K562 (cell line): ENCODE measurements at places on chromosomes 1 and 21. TPM values are rescaled to one million over a fixed set of nuclear protein-coding genes. Genes with fewer than 3 reads are reported as not detected.

HSPB7 gene
- total RNA-seq = 0.09 TPM in 1 of 2 replicates, not detected in the other

ARPC5 gene
- 88.1 and 91.7 TPM in 2 replicates for total RNA-seq

RAP1GAP gene
- 30.2 and 31.0 TPM in 2 replicates for total RNA-seq

PIGM gene
- total RNA-seq = 4.0 and 4.3 TPM in 2 replicates

PTPN14 gene
- 0.29 TPM in 2 replicates for total RNA-seq

CCDC181 gene
- not detected in 2 replicates for total RNA-seq

CELA2A gene
- 0.47 and 0.62 TPM in 2 replicates for total RNA-seq

GRCh38 chr1:235404190-235404589 lies 37.0 kb downstream of the TBCE start:
- DNase-seq = no peak

DNA sequence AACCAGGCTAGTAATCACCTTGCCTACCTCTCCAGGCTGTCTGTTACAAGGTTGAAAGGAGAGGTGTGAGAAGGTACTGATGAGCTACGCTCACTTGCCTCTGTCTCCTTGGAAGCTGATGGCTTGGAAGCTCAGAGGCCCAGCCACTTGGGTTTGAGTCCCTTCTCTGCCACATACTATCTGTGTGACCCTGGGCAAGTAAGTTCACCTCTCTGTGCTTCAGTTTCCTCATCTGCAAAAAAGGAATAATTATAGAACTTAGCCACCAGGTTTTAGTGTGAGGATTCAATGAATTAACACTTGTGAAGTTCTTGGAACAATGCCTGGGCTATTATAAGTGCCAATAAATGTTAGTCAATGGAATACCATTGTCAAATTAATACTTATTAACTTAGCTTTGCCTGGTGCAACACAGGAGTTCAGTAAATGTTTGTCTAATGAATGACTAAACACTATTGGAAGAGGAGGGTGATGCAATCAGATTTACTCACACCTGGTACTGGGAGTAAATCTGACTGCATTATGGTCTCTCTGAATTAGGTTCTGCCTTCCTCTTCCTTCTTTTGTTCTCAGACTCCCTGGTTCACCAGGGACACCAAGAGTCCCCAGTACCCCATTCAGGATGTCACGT lies 55.5 kb downstream of the TRABD2B start:
- no peak for DNase-seq

DNA sequence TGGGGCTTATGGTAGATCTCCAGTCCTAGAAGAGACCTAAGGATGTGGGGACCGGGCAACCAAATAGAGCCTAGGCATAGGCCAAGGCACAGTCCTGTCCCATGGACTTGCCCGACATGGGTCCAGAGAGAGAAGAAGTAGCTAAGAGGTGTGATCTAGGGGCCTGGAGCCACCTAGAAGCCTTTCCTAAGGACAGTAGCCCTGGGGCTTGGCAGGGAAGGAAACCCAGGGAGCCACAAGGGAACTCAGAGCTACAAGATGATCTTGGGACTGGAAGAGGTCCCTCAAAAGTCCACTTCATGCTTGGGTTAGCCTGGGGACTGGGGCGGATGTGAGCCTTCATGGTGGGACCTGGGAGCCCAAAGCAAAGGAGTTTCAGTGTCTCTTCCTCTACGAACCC lies 18.8 kb downstream of the IRF2BP2 start:
- DNase-seq = no peak

GRCh38 chr1:39639305-39640130 lies at the start of gene HEYL:
Gene HEYL, minus strand, starts transcription at chr1:39639643. Its CDS starts 18 bp downstream, at chr1:39639625.
- DNase-seq = peak; percentile 89

GRCh38 chr1:9447215-9447960 lies 91.9 kb upstream of the SLC25A33 start:
- DNase-seq = no peak

DNA sequence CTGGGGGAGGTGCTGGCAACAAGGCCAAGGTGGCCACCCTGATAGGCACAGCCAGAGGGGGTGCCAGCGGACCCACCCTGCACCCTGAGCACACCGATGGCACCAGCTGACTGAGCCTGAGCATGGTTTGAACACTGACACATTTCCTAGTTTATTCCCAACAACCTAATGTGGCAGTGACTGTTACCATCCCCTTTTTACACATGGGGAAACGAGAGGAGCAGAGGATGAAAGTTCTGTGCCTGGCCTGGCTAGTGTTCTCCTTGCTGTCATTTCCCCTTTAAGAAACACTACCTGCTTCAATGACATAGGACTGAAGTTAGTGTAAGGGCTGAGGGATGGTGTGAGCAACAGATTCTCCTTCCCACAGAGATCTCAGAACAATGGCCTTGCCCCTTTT lies 15.3 kb downstream of the CLDN14 start:
- DNase-seq = no peak

- DNase-seq = no peak
These were observed 67.5 kb upstream of the GFI1 start for GRCh38 chr1:92554216-92554615.

DNA sequence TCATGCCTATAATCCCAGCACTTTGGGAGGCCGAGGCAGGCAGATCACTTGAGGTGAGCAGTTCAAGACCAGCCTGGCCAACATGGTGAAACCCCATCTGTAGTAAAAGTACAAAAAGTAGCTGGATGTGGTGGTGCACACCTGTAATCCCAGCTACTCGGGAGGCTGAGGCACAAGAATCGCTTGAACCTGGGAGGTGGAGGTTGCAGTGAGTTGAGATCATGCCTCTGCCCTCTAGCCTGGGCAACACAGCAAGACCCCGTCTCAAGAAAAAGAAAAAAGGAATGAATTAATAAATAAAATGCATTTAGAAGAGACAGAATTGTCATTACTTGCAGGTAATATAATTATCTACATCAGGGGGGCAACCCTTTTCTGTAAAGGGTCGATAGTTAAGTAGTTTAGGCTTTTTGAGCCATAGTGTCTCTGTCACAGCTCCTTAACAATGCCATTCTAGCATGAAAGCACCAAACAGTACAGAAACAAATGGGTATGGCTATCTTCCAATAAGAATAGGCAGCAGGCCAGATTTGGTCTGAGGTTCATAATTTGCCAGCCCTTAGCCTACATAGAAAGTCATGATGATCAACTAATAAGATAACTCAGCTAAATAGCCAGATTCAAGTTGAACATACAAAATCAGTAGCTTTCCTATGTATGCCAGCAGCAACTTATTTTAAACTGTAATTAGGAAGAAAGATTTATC lies 56.8 kb downstream of the RPRD2 start:
- DNase-seq = no peak

- no peak for DNase-seq
These were observed 2.0 kb downstream of the KCNJ15 start for GRCh38 chr21:38258521-38259485.

- DNase-seq = no peak
These were observed 39.4 kb downstream of the RCSD1 start for GRCh38 chr1:167669209-167670124.

GRCh38 chr1:93588206-93588605 lies 93.4 kb downstream of the BCAR3 start:
- no peak for DNase-seq

GRCh38 chr1:55986003-55986402 lies 593.4 kb downstream of the PLPP3 start:
- DNase-seq = no peak

GRCh38 chr1:243254233-243254926 lies 701 bp downstream of the CEP170 start:
- peak; percentile 66 for DNase-seq

DNA sequence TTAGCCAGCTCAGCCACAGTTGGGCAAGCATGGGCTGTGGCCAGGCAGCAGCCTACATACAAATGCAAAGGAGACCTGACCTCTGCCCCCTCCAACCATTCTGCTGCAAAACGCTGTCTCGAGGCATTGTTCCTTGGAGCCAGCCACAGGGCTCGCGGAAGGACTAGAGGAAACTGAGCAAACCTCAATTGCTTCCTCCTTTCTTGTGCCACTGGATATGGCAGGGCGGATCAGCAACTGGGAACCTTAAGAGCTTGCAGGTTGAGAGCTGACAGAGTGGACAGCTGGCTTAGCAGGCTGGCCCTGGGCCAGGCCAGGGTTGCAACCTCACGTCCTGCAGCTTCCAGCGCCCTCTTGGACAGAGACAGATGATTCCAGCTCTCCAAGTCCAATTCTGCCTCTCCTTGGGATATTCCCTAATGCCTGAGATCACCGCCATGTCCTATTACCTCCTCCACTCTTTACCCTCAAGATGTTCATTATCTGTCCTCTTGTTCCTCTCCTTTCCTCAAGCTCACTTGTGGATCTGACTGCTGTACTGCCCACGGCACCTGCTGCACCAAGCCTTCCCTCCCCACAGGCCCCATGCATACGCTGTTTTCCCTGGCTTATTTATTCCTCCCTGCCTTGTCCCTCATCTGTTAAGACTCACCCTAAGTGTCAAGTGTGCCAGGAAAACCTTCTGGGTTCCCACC lies 67.5 kb downstream of the SDC3 start:
- peak; percentile 28 for DNase-seq

DNA sequence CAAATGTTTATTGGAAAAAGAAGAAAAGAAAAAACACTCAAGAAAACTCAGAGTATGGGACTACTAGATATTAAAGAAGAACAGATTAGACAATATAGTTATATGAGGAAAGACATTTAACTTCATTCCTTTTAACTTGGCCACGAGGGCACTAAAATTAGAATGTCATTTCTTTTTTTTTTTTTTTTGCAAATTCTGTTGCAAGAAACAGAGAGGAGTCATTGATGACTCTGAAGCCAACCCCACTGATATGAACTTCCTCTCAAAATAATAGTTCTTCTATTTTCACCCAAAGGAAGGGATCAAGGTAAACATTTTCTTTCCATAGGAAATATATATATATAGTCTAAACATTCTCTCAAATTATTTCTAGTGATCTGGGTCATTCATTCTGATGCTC lies 24.6 kb upstream of the PEX19 start:
- DNase-seq = no peak

DNA sequence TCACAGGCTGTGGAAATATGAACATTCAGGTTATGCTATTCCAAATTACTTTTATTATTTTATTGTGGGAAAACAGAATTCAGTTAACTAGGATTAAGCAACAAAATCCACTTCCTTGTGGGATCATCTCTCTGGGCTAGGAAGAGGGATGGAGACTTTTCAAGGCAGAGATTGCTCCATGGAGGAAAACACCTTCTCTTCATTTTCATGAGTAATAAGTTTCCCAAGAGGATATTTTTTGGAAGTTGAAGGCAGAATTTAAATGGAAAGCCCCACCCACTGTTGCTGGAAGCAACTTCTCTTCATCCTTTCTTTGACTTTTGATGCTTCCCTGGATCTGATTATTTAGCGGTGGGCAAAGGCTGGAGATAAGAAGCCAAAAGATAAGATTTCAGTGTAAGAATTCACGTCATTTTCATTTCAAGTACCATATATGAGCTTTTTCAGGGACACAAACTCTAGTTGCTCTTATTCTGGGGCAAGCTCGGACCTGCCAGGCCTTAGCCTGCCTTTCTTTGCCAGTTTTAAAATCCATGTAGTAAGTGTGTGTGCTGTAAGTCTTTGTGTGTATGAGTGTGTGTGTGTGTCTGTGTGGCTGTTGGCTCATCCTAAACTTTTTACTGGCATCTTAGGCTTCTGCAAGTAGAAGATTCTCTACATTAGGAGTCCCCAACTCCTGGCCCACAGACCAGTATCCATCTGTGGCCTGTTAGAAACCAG lies 11.7 kb upstream of the IL24 start:
- DNase-seq = no peak
